ENCODE measurements at places on chromosomes 2 and 18. TPM values are rescaled to one million over a fixed set of nuclear protein-coding genes. Genes with fewer than 3 reads are reported as not detected.

DLX1 gene
- not detected for total RNA-seq

TPO gene
- not detected for total RNA-seq

PAX3 gene
- total RNA-seq: not detected

PROKR1 gene
- not detected for total RNA-seq

RESP18 gene
- not detected for total RNA-seq

All from natural killer cell (primary cell).